Uterus (tissue), 4 donors: ENCODE measurements at places on chromosomes 2 and 18.
A peak's percentile ranks its signal among the peaks of the same experiment; 100 is the strongest.

DNA sequence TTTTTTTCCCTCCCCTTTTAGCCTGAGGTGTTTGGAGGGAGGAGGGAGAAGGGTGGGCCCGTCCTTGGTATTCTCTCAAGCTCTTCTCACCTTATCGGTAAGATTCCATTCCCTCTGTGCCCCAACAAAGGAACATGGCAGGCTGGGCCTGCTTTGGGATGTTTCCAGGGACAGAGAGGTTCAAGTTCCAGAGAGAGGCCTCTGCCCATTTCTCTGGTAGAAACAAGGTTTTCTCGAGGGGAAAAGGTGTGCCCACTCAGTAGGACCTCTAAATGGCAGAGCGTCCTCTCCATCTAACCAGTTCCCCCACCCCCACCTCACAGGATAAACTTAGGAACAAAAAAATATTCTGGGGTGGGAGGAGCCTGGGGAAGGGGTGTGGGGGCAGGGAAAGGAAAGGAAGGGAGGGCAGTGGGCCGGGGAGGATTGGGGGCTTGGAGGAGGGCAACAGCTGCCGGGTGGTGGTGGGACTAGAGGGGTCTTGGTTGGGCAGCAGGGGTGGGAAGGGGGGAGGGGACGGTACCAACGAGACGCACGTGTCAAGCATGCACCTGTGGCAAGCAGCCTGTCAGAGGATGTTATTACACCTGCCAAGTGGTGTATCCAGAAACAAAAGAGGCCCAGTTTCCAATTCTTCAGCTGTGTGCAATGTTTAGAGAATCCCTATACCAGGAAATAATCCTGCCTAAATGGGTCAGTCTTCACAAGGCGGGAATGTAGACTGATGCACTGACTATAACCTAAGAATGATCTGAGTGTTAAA, 2.1 kb downstream of the PCBP1 start:
- DNase-seq, result no peak

DNA sequence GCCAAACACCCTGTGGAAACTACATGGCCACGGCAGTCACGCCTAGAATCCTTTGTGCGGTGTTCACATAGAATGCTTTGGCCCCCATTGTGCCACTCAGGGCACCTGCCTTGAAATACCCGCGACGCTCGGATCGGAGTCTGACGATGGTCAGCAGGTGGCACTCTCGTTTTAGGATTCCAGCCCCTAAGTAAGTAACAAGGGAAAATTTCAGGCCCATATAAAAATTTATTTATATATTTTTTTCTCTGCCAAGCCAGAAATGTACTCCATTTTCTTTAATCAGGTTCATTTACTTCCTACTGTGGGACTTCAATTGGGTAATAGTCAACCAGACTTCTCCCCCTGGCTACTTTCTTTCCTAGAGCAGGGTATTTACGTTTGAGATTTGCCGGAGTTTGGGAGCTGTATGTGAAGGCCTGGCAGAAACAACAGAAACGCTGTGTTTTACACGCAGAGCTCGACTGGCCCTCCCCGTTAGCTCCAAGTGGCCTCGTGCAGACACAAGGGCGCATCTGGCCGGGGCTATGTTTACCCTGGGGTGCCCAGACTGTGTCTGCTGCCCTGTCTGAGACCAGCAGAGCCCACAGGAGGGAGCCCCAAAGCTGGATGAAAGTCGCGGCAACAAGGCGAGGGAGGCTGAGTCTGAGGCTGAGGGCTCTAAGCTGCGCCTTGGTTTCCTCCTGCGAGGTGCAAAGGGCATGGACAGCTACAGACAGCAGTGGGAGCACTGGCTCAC, 41.6 kb downstream of the LRRC30 start:
- peak; percentile 65 for DNase-seq

GRCh38 chr2:6923319-6923718, 6.1 kb downstream of the RNF144A start:
- DNase-seq, result no peak

GRCh38 chr2:73877071-73877802, 15.6 kb upstream of the ACTG2 start:
- no peak for DNase-seq

GRCh38 chr2:67777010-67777409, 285.8 kb downstream of the C1D start:
- no peak for DNase-seq

DNA sequence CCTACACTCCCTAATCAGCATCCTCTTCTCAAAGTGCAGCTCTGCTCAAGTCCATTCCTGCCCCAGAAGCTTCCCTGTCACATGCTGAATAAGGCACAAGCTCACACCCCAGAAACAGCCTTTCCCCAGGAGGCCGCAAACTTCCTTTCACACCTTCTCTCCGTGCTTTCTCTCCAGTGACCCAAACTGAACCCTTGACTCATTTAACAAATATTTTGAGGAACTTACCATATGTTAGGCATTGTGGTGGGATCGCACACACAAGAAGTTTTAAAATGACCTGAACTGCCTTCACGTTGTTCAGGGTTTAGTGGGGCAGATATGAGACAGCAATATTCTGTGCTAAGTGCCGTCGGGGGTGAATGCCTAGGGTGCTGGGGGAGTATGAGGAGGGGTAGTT, 161.3 kb downstream of the INSIG2 start:
- no peak for DNase-seq

GRCh38 chr2:146477383-146477782, 1367.4 kb upstream of the ACVR2A start:
- DNase-seq, result no peak

DNA sequence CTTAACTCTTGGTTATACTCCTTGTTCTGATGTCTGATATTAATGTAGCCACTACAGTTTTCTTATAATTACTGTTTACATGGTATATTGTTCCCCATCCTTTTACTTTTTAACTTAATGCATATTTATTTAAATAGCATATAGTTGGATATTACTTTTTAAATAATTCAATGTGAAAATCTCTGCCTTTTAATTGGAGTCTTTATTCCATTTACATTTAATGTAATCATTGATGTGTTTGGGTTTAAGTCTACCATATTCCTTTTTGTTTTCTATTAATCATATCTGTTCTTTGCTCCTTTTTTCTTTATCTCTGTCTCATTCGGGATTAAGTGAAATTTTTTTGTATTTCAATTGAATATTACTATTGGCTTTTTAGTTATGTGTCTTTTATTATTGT, 109.1 kb downstream of the MTX2 start:
- DNase-seq, result no peak

GRCh38 chr2:26717362-26717761, 24.8 kb downstream of the KCNK3 start:
- DNase-seq, result no peak

GRCh38 chr2:233448575-233448974, 94.3 kb downstream of the DGKD start:
- peak; percentile 11 for DNase-seq

GRCh38 chr2:46077522-46078107, 219.6 kb upstream of the EPAS1 start:
- no peak for DNase-seq

GRCh38 chr18:7102131-7102530, 15.5 kb downstream of the LAMA1 start:
- no peak for DNase-seq

DNA sequence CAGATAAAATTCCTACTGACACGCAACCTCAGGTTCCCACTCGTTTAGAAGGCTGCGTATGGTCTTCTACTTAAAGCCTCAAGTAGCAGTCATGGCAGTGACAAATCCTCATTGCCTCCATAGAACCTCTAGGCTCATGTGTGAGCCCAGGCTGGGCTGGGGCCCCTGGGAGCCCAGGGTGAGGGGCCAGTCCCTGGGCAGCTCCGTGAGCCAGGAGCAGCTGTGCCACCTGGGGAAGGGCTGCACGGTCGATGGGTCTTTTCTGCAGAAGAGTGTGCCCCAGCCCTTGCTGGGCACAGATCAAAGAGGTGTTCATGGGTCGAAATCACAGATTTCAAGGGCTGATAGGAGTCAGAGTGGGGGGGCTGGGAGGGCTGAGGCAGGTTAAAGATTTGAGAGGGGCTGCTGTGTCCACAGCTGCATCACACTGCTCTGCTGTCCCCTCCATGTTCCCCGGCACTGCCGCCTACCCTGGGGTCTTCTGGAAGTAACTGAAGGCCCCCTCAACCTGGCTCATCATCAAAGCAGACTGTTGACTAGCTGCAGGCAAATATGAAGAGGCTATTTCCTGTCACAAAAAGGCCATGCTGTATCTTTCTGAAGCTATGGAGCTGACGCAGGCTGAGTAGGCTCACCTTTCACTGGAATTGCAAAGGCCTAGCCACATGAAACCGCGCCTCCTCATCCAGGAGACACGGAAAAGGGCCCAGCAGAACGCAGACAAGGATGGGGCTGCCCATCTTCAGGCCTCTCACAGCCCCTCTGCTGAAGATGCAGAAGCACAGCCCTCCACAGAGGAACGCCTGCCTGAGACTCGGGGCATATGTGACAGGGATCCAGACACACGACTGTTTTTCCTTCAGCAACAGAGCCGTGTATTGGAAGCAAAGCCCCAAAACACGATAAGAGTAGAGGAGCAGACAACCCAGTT, 35.7 kb upstream of the ALPP start:
- no peak for DNase-seq

- no peak for DNase-seq
These were observed 91.6 kb upstream of the MGAT4A start for GRCh38 chr2:98822301-98823164.

DNA sequence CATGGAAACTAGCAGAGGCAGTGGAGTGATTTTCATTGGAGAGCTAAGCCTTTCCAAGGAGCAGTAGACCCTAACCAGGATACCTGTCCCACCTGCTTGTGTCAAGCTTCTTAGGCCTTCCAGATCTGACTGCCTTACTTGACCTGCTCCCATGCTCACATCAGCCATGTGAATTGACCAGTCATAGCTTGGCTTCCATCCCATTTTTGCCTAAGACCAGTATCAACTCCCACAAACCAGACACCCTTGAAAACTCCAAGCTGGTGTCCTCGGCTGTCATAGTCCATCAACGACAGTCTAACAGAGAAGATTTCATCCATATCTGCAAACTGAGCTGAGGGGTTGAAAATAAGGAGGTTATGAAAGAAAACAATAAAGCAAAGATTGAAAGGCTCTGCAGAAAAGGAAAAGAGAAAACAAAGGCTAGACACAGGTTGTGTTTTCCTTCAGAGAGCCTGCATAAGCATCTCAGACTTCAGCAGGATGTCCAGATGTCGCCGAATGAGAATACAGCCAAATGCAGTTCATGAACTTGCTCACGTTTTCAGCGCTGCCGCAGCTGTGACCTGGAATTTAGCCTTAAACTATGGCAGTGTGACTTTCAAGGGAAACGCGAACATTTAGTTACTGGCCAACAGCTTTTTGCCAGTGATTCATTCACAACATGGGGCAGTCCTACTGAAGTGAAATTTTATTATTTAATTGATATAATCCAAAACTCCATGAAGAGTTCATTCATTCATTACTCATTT, 868.1 kb upstream of the ID2 start:
- no peak for DNase-seq

DNA sequence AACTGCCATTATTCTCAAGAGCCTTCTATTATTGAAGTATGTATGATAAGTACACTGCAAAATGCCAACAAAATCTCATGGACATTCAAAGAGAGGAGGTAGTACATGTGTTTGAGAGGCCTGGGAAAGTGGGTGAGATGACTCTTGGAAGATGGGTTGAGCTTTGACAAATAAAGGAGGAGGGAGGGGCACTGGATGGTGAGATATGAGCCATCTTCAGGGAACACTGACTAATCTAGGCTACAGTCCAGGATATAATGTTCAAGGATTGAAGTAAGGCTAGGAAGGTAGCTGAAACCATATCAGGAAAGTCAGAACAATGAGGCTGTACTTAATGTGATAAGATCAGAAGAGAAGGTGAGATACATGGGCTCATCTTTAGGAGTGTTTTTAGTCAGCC, 559.7 kb downstream of the ZEB2 start:
- DNase-seq, result no peak

DNA sequence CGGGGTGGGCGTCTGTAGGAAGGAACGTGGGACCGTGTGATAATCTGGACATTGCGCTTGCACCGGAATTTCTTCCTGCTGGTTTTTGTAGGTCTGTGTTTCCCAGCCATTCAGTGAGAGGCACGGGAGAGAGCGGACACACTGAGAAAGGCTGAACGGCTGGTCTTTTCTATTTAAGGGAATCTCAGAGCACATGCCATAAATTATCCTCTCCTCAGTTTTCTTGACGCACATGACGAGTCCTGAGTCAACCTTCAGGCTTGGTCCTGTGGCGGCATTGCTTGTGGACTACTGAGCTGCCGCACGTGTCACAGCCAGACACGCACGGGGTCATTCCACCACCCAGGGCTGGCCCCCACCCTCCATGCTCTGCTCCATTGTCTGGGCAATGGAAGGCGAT, 519.3 kb upstream of the ID2 start:
- peak; percentile 55 for DNase-seq

DNA sequence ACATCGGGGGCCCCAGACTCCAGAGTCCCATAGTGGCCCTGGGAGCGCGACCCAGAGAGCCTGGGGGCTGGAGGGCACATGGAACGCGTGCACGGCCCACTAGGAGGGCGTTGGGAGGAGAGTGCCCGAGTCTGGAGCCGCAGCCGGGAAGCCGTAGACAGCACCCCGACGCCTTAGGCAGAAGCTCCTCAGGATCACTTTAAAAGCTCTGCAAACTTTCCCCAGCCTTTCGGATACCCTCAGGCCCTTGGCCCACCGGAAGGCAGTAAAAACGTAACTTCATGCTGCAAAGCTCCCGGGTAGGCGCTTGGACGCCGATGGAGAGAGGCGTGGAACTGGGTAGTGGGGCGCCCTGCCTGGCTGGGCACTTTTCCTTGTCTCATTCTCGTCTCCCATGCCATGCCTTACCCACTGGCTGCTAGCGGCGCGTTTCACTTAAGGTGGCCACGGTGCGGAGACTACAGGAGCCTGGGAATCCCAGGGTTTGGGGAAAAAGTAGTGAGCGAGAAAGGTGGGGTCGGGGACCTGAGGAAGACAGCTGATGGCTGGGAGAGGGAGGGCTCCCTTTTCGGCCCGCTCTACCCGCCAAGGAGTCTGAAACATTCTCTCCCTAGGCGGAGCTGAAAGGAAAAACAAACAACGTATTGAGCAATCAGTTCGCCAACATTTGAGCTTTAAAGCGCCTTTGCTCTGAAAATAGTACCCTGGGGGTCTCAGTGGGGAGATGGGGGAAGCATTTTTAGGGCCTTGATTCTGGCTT, 141.8 kb downstream of the MEIS1 start:
- DNase-seq, result peak; percentile 61
